Activated T-cell treated with anti-CD3 and anti-CD28 coated beads, Interleukin-2, amount 50 U/mL, for 24 hours (primary cell): ENCODE measurements at places on chromosomes 4 and X.
A peak's percentile ranks its signal among the peaks of the same experiment; 100 is the strongest.

DNA sequence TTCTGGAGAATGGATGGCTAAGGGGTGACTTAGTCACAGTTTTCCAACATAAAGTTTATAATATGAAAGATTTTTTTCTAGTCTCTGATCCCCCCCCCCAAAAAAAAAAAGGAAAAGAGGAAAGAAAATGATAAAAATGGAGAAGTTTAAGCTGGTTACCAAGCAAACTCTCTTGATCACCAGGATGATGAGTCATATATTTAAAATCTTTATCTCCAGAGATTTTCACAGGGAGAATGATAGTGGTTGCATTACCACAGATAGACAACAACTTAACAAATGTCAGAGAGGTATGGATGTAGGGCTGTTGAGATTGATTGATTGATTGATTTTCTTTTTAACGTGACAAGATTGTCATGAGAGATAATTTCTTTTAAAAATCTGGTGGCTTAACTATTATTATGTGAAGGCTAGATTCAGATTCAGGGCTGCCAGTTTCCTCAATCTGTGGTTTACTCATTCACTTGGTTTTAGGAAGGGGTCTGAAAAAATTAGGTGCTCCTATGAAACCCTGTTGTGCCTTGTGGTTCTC is 13.3 kb upstream of the TEX13C start:
- DNase-seq, result no peak

DNA sequence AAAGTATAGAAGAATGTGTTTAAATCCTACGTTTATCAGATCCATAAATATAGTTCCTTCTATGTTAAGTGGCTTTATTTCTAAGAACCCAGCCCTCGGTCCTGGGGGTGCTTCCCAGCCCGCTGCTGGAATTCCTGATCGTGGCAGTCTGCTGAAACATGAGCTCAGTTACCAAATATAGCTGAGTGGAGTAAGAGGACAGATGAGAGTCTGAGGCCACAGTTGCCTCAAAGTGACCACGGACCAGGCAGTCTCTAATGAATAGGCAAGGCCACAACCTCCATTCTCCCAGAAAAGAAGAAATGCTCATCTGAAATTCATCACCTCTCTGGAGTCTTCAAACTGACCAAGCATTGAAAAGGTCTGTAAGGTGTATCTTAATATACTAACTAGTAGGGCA is at the start of gene PALLD:
PALLD (plus strand) TSS at position 219 of the 400 bp plus-strand sequence.
- DNase-seq, result no peak

GRCh38 chr4:124635331-124635730 is 77.2 kb downstream of the ANKRD50 start:
- DNase-seq, result no peak

GRCh38 chr4:128846063-128846462 is 36.6 kb downstream of the JADE1 start:
- no peak for DNase-seq

DNA sequence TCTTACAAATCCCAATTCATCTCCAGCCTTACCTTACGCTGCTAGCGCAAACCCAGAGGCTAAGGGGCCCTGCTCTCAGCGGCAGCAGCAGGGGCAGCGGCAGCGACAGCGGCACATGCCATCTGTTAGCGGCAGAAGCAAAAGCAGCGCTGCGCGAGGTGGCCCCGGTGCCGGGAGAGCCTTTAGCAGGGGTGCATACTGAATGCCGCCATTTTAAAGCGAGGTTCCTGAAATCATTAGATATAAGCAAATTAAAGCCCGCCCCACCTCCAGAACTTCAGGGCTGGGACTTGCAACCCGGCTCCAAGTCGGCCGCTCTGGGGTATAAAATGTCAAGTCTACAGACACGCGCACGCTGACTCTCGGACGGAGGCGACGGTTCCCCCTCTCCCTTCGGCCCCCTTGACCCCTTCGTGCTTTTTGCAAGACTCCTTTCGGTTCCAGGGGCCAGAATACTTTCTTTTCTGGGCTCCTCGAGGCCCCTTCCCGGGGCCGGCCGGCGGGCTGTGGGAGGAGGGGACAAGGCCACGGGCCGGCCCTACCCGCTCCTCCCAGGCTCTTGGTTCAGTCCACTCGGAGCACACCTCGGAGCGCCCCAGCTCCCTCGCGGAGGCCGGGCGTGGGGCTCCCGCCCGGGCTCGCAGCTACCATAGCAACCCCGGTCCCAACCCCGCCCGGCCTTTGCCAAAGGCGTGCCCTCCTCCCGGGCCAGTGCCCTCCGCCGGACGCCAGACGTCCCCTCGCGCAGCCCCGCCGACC is at the start of gene MBNL3:
MBNL3 (minus strand) TSS at position 220 of the 759 bp plus-strand sequence. CDS start 49,427 bp downstream, outside the sequence.
- DNase-seq, result peak; percentile 73

DNA sequence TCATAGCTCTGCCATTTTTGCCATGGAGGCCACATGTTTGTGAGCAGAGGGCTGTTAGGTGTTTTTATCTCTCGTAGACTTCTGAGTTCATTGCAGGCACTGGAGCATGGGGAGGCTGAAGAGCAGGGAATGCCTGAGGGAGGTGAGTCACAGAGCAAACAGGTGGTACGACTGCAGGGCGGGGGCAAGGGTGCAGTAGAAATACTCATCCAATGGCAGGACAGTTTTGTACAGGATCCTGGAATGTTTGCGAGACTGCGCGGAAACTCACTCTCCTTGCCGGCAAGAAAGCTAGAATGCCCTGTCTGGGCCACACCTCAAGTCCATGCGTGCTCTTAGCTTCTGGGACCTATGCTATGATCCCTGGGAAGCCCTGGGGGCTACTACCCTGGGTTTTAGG is 20.0 kb upstream of the VCX2 start:
- DNase-seq, result no peak

GRCh38 chr4:107164962-107165475 is 128.9 kb upstream of the DKK2 start:
- DNase-seq, result no peak

GRCh38 chrX:40579900-40580536 is 752 bp upstream of the ATP6AP2 start:
- DNase-seq, result no peak

DNA sequence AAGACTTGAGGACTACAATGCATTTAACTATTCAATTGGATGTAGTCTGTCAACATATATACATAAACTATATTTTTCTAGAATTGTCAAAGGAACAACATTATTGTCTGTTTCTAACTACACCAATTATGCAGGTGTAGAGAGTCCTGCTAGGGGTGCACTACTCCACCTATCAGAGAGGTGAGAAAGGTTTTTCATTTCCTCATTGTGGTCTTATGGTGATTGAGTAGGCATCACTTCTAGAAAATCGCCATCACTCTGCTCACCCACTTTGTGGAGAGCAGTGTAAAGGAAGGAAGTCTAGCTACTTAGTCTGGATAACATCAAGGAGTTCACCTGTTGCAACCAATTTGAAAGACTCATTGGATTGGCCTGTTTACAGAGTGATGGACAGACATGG is 4.4 kb upstream of the ADH1C start:
- DNase-seq, result no peak

DNA sequence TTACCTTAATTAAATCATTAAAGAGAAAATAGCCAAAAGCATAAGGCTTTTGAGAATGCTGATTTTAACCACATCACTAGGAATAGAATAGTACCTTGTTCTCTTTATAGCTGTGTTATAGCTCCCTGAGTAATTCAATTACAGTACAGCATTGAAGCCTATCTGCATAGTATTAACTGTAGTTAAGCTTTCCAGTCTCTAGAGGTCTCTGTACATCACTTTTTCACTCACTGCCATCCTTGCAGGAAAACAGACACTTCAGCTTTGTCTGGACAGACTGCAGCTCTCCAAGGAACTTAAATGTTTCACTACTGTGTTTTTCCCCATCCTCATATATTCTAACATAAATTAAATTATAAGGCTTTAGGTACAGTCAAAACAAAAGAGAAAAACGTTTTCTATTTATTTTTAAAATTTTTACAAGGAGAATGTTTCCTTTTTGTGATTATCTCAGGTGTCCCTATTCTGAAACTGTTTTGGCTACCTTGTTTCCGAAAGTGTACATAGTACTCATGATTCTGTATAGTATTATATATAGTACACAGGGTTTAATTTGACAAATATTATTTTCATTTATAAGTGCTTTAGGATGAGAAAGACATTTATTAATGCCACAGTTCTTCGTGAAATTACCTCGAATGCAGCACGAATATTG is 407.9 kb downstream of the PCDH18 start:
- no peak for DNase-seq

DNA sequence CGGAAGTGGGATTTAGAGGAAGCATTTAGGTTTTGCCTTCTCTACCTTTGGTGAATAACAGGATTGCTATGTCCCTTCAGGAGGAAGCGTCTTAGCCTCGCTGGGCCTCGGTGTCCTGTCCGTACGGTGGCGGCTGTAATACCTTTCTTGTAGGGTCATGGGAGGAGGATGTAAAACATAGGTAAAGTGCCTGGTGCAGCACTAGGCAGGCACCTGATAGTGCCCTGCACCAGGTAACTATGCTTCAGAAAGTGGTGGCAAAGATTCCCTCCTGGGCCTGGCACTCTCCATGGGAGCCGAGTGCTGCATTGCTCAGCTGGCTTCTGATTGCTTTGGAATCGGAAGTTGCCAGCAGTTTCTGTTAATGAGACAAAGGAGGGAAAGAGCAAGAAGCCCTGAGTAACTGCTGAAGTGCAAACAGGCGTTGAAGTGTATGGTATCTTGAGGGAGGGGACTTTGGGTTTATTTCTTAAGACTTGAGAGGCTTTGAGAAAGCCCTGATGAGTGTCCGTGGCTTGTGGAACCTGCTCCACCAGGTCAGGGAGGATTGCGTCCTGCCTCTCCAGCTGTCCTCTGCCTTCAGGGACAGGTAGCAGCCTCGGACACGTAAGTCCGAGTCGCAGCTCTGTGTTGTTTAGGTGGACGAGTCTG is 45.8 kb downstream of the TBC1D14 start:
- DNase-seq, result peak; percentile 18

GRCh38 chrX:101057093-101057714 is 5.3 kb upstream of the TRMT2B start:
- no peak for DNase-seq

DNA sequence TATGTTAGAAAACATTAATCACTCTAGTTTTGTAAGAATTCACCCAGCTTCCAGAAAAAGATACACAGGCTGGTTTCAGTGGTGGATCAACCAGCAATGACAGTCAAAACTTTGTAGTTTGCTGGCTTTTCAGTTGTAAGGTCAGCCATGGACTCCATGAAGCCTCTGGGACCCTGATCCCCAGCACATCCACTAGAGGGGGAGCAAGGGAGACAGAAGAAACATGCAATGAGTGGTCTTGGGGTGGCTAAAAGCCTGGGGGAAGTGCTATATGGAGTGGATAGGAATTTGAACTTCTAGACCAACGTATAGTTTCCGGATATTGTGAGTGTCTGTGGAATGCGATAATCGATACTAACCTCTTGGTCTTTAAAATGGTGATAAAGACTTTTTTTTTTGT is 72.7 kb downstream of the AFF2 start:
- DNase-seq, result no peak

- no peak for DNase-seq
Measured at GRCh38 chr4:6338175-6338950, 68.7 kb downstream of the WFS1 start.

- no peak for DNase-seq
Measured at GRCh38 chr4:120304801-120305200, 238.2 kb upstream of the MAD2L1 start.

- no peak for DNase-seq
Measured at GRCh38 chr4:110860901-110861300, 238.0 kb upstream of the PITX2 start.

- DNase-seq, result no peak
Measured at GRCh38 chr4:22334155-22334554, 181.7 kb downstream of the ADGRA3 start.

DNA sequence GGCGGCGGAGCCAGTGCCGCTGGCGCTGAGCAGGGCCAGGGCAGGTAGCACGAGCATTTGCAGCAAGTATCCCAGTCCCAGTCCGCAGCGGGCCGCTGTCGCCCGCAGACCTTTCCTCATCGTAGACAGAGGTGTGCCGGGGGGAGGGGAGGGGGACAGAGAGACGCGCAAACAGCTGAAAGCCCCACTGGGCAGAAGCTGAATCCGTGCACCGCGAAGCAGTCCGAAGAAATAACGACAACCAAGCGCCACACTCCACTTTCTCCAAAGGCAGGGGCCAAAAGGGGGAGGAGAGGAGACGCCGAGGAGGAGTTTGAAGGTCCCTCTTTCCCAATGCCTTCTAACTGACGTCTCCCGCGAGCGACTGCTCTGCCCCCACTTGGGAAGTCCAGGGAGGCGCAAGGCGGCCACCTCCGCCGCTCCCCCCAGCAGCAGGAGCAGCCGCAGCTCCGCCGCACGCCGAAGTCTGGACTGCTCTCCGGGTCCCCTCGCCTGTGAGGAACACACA is at the start of gene UNC5C:
UNC5C (minus strand) TSS at position 236 of the 508 bp plus-strand sequence.
- peak; percentile 31 for DNase-seq

DNA sequence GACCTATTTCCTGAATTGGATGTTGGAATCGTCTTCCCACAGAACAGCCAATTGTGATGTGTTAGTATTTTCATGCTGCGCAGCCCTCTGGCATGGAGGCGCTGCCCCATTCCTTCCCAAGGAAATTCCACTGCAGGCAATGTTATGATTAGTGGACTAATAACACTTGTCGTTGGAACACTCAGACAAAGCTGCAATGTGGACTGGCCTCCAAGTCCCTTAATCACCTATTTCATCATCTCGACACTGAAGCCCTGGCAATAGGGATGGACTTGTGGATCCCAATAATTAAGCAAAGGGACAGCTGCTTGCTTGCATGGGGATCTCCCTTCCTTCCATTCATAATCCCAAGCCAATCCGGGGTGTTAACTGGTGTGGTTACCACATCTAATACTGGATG is 78.8 kb upstream of the PLAC1 start:
- DNase-seq, result no peak

- DNase-seq, result no peak
Measured at GRCh38 chr4:166252487-166253402, 379.7 kb downstream of the TLL1 start.

DNA sequence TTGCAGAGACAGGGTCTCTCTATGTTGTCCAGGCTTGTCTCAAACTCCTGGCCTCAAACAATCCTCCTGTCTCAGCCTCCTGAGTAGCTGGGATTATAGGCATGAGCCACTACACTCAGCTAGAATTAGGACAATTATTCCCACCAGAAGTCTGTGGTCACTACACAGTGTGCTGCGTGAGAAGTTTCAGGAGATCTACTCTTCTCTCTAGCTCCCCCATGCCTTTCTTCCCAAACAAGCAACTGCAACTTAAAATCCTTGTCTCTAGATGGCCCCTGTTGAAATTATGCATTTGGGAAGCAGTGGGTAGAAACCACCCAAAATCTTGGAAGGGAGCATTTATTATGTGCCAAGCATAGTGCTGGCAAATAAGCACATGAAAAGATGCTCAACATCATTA is 21.1 kb upstream of the MAP7D3 start:
- no peak for DNase-seq

- DNase-seq, result no peak
Measured at GRCh38 chr4:25112366-25112994, 47.8 kb downstream of the SEPSECS start.

- DNase-seq, result no peak
Measured at GRCh38 chr4:118757761-118758251, 72.6 kb downstream of the METTL14 start.

DNA sequence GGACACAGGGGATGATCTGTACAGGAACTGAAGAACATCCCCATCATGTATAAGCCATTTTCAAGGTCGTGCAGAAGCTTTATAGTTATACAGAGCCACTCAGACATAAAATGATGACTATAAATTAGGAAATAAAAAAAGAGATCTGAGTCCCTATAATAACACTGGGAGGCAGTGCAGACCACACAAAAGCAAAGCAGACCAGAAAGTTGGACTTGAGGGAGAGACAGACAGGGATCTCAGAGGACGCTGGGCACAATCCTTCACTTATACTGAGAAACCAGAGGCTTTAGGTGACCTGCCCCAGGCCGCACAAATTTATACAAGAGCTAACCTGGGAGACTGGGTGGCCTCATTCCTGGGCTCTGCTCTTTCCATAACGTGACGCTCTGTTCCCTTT is 70.5 kb downstream of the HADH start:
- DNase-seq, result no peak
